NCI-H1694 treated with DMSO at 0.1 percent for 48 hours (cell line): ENCODE measurements at places on chromosomes 2 and 18.
A peak's percentile ranks its signal among the peaks of the same experiment; 100 is the strongest.

DNA sequence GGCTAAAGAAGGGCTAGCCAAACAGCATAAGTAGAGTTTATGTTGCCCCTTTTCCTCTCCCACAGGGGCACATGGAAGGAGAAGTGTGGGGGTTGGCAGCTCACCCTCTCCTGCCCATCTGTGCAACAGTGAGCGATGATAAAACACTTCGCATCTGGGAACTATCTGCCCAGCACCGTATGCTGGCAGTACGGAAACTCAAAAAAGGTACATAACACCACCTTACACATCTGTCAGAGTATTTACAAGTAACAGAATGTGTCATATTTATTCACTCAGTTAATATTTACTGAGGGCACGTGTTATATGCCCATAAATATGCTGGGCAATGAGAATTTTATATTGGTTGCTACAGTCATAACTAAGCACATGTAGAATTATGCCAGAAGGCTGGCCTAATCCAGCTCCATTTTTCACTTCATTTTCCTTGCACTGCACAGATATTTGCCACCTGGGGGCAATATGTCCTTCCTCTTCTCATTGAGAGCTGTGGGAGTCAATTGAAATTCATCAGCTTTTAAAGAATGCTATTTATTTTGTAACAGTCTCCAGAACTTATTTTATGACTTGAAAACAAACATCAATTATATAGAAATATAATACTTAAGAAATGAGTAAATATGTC lies 150.6 kb downstream of the RTN4 start:
- peak; percentile 97 for DNase-seq

DNA sequence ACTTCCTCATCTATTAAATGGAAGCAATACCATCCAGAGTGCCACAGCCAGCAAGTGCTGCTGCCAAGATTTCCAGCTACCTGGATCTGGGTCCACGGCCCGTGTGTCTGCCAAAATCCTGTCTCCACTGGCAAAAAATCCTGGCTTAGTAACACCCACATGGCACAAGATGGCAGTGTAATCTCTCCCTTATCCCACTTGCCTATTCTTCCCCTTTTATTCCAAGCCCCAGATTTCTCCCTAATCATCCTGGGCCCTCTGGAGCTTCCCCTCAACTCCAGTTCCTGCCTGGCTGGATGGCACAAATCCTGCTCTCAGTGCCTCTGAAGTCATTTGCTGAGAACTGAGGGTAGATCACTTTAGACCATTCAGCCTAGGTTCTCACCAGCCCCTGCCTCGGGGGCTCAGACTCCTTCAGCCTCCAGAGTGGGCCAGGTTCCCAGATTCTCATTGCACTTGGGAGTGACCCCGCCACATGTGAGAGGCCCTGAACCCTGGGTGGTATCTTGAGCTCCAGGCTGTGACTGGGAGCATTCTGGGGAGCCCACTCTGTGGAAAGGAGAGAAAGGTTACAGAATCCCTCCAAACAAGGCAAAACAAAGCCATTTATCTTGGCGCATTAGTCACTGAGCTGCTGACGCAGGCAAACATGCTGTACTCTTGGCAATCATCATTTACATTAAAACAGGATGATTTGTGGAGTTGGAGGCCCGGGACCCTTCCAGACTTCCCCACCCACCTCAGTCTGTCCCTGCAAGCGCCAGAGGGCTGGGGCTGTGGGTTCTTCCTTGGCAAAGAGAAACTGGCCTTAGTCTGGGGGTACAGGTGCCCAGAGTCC lies 325.8 kb downstream of the DYSF start:
- DNase-seq: no peak

DNA sequence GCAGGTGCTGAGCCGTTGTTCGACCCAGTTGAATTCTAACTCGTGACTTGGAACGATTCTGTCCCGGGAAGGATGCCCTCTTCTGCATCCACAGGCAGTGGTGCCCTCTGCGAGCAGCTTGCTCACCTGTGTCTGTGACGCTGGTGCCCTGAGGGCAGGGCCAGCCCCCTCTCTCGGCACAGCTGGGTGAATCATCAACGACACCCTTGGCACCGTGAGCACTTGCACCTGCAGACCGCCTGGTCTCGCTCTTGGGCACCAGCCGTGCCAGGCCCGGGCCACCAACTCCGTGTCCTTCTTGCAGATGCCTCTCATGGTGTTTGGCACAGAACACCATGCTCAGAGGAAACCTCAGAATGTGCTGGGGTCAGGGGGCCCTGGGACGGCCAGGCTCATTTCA lies 75.0 kb downstream of the SLC66A2 start:
- DNase-seq: no peak

- no peak for DNase-seq
These were observed 407.8 kb downstream of the CDH2 start for GRCh38 chr18:27769152-27769551.

GRCh38 chr2:155372969-155373368 lies 674.5 kb downstream of the KCNJ3 start:
- DNase-seq: peak; percentile 56

- DNase-seq: no peak
These were observed 578.7 kb downstream of the ADCYAP1 start for GRCh38 chr18:1483385-1483784.

DNA sequence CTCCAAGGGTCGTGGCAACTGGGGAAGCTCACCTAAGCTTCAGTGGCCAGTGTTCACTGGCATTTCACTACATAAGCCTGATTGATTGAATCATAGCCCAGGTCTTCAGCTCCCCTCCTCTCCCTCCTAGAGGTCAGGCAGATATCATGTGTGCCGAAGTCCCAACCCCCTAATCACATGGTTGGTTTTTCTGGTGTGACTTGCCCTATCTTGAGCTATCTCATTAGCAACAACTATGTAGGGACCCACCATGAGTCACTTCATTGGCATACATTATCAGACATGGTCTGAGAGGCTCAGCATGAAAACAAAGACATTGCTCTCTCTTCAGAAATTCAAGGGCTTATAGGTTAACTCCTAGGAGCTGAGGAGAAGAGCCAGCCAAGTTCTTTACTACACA lies 76.8 kb downstream of the LYPD1 start:
- DNase-seq: no peak

GRCh38 chr2:187877391-187877790 lies 323.2 kb upstream of the TFPI start:
- DNase-seq: no peak

GRCh38 chr2:110931648-110932047 lies 189.1 kb upstream of the BCL2L11 start:
- DNase-seq: no peak

- no peak for DNase-seq
These were observed 84.1 kb upstream of the CTNNA2 start for GRCh38 chr2:79428745-79429144.

DNA sequence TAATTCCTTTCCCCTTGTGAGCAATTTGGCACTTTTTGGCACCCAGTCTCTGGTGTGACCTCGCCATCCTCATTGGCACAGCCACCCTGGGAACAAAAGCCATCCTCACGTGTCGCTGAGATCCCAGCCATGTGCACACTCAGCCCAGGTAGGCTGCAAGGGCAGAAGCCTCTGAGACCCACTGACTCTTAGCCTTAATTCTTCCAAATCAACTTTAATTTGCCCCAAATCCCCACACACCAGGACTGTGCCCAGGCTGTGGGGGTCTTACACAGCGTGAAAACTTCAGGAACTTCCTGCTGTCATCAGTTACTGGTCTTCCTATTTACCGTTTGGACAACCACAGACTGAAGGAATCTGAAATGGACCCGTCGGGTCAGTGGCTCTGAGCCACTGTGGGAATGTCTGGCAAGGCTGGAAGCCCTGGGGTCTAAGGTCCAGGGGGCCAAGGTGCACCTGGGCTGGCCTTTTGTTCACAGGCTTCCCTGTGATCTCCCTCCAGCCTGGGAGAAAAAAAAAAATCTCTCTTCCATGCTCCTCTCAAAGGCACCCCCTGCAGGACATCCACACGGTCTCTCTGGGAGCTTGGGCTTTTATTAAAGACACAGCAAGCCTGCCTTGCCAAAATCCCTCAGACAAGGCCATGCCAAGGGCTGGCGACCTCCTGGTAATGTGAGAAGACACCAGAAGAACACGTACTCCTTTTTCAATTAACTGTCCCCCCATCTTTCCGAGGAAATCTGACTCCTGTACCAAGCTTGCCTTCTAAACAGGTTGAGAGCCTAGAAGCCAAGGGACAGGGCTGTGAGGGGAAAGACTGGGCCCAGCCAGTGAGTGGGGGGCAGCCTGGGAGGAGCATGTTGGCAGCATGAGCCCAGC lies 42.1 kb upstream of the LAPTM4A start:
- peak; percentile 63 for DNase-seq

- no peak for DNase-seq
These were observed 44.4 kb downstream of the BCL11A start for GRCh38 chr2:60509066-60509465.

DNA sequence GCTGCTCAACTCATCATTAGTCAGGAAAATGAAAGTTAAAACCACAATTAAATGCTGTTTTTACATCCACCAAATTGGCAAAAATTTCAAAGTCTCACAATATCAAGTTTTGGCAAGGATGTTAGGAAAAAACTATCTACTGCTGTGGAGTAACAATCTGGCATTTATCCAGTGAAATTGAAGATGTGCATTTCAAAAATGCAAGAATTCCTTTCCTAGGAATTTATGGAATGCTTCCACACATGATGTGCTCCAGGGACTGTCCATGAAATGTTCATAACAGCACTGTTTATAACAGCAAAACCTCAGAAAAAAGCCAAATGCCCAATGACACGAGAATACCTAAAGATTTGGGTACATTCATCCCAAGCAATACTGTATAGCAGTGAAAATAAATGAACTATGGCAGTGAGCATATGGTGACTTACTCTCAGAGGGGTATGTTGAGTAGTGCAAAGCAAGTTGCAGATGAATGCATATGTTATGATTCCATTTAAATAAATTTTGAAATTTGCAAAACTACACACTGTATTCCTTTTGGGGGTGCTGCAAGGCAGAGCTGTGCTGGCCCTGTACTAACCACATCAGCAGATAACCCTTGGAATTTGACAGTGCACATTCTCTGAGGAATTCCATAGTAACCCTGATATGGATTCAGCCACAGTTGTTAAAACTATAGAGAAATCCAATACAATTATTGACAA lies 41.3 kb upstream of the GYPC start:
- no peak for DNase-seq

GRCh38 chr2:42813763-42814162 lies 21.4 kb upstream of the HAAO start:
- no peak for DNase-seq

DNA sequence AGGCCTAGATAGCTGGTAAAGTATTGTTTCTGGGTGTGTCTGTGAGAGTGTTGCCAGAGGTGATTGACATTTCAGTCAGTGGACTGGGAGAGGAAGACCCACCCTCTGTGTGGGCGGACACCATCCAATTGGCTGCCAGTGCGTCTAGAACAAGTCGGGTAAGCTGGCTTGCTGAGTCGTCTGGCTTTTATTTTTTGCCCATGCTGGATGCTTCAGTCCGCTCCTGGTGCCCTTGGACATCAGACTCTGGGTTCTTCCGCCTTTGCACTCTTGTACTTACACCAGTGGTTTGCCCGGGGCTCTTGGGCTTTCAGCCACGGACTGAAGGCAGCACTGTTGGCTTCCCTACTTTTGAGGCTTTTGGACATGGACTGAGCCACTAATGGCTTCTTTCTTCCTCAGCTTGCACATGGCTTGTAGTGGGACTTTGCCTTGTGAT lies 24.3 kb downstream of the DIS3L2 start:
- DNase-seq: no peak

DNA sequence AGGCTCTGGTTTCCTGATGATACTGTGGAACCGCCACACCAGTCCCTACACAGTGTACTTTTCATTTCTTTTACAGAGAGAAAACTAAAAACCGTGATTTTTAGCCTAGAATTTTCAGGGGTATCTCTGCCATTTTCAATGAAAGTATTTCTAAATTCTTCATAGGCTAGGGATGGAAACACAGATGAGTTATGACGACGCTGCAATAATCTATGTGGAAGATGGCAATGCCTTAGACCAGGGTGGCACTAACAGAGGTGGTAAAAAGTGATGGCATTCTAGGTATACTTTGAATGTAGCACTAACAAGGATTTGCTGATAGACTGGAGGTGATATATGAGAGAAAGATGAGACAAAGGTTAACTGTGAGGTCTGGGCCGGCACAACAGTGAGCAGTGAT lies 56.5 kb downstream of the TTC21B start:
- DNase-seq: no peak
